ENCODE measurements at places on chromosomes 6 and 20.

DNA sequence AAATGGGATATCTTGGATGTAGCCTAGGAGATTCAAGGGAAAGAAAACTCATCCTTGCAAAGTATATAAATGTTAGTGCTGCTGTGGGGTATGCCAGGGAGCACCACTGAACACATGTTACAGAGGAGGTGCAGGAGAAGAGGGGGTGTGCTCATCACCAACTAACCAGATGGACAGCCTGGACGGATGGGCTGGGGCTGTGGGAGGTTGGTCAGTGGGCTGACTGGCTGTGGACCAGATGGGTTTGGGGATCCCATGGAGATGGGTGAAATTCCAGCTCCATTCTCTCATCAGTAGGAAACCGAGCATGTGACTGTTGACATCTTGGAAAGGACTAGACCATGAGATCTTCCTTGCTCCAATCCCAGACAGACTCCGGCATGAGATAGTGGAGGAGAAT lies 201.0 kb downstream of the LRFN2 start:
- no peak overlapping the region for H3K27ac ChIP-seq
- DNase-seq = peak; percentile 7
- H3K4me1 ChIP-seq = peaks cover 9% of the 10 kb centered on the region
- H3K27me3 ChIP-seq = peaks cover 29% of the 10 kb centered on the region

DNA sequence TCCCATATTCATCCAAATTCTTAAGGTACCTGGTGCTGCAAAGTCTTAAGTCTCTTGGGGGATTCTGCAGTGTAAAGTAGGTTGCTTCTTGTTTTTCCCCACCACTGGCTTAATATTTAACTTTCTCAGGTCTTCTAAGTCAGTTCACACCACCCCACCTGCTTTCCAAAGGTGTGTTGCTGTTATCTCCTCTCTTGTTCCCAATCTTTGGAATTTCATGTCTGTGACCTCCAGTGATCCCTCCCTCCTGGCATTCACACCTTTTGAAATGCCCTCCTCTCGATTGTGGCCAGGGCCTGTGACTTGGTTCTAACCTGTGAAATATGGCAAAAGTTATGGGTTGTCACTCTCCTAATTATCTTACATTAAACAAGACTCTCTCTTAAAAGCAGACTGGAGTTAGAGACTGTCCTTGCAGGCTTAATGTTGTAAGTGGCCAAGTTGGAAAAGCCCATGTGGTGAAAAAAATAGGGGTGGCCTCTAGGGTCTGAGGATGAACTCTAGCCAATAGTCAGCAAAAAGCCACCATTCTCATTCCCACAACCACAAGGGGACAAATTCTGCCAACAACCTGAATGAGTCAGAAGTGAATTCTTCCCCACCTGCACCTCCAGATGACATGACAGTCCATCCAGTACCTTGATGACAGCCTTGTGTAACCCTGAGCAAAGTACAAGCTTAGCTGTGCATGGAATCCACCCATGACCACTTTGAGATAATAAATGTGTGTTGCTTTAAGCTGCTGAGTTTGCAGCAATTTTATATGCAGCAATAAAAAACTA lies 45.1 kb downstream of the ADGRF1 start:
- no peaks in the 10 kb centered on the region for H3K27me3 ChIP-seq
- no peak overlapping the region for H3K27ac ChIP-seq
- peak; percentile 59 for DNase-seq
- no peaks in the 10 kb centered on the region for H3K4me1 ChIP-seq

GRCh38 chr20:41786158-41786557 lies 168.0 kb upstream of the CHD6 start:
- no peak overlapping the region for H3K4me3 ChIP-seq
- no peak for DNase-seq
- H3K4me1 ChIP-seq = no peaks in the 10 kb centered on the region
- H3K27ac ChIP-seq = no peak overlapping the region

DNA sequence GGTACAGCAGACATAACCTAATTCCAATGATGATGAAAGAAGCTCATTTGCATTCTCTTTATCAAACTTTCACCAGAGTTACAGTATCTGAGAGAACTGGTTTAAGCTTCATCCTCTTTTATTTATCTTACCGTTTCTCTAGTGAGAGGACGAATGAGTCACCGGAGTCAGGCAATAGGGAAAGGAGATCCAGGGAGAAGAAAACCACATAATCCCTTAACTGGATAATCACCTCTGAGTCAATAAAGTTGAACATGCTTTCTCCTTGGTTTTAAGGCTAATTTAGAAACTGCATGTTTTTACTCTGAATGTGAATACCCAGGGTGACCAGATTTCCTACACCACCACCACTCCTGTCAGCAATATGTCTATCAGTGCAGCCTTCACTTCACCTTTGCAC lies 313.7 kb upstream of the TBX18 start:
- H3K27me3 ChIP-seq = peaks cover 25% of the 10 kb centered on the region
- no peak for DNase-seq
- H3K4me1 ChIP-seq = no peaks in the 10 kb centered on the region
- H3K4me3 ChIP-seq = no peak overlapping the region
- H3K27ac ChIP-seq = no peak overlapping the region

DNA sequence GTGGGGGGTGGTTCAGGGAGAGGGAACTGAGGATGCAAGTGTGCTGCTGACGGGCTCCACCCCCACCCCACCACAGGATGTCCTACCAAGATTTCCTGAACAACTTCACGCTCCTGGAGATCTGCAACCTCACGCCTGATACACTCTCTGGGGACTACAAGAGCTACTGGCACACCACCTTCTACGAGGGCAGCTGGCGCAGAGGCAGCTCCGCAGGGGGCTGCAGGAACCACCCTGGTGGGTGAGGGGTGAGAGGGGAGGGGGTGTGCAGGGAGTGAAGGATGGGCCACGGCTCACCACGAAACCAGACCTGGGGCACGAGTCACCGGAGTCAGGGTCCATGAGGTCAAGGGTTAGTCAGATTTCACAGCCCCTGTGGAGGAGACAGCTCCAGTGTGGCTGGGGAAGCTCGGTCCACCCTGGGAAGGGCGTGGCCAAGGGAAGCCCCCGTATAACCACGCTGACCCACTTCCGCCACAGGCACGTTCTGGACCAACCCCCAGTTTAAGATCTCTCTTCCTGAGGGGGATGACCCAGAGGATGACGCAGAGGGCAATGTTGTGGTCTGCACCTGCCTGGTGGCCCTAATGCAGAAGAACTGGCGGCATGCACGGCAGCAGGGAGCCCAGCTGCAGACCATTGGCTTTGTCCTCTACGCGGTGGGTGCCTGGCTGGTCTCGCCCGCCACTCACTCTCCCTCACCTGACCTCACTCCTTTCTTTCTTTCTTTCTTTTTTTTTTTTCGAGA lies 18.3 kb downstream of the CAPN11 start:
- DNase-seq = no peak
- no peak overlapping the region for H3K4me3 ChIP-seq
- H3K36me3 ChIP-seq = no peaks in the 10 kb centered on the region
- H3K27me3 ChIP-seq = no peaks in the 10 kb centered on the region

DNA sequence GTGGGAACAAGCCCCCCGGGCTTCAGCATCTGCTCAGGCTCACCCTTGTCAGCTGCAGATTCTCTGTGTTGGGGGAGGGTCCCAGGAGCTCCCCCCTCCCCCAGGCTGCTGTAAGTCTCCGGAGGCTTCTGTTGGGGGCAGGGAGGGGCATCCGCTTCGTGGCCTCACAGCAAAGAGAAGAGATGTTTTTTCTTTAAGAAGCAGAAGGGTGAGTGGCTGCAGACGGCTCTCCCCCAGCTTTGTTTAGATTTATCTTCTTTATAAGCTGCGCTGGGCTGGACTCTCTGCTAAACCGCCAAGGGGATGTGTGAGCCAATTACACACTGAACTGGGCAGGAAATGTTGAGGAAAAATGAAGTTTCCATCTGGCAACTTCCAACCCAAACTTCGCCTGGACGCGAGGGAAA lies 48.7 kb upstream of the GATA5 start:
- no peaks in the 10 kb centered on the region for H3K36me3 ChIP-seq
- no peak for DNase-seq
- no peaks in the 10 kb centered on the region for H3K27me3 ChIP-seq
- H3K4me3 ChIP-seq = no peak overlapping the region

GRCh38 chr6:108074057-108074358 lies 533 bp downstream of the OSTM1 start:
- no peaks in the 10 kb centered on the region for H3K27me3 ChIP-seq
- no peaks in the 10 kb centered on the region for H3K36me3 ChIP-seq
- H3K4me1 ChIP-seq = no peaks in the 10 kb centered on the region
- H3K27ac ChIP-seq = no peak overlapping the region
- peak overlapping the region; percentile 92 for H3K4me3 ChIP-seq
- DNase-seq = no peak

DNA sequence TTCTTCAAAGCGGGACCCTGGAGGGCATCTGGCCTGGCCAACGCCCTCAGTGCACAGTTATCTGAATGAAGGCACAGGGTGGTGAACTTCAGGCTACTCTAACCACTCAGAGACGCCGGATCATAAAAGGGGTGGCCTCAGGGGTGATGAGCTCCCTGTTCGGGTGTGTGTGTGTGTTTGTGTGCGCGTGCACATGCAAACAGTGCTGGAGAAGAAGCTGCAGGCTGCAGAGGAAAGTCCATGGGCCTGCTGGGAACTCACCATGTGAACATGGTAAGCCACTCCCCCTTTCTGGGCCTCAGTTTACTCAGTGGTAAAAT lies 42.0 kb downstream of the KIAA1755 start:
- no peaks in the 10 kb centered on the region for H3K36me3 ChIP-seq
- DNase-seq = no peak
- H3K4me3 ChIP-seq = no peak overlapping the region
- no peak overlapping the region for H3K27ac ChIP-seq

- no peak overlapping the region for H3K4me3 ChIP-seq
- no peak for DNase-seq
- H3K36me3 ChIP-seq = peaks cover 28% of the 10 kb centered on the region
- H3K27ac ChIP-seq = no peak overlapping the region
- no peaks in the 10 kb centered on the region for H3K27me3 ChIP-seq
Measured at GRCh38 chr6:161200610-161201370, 73.1 kb downstream of the AGPAT4 start.

DNA sequence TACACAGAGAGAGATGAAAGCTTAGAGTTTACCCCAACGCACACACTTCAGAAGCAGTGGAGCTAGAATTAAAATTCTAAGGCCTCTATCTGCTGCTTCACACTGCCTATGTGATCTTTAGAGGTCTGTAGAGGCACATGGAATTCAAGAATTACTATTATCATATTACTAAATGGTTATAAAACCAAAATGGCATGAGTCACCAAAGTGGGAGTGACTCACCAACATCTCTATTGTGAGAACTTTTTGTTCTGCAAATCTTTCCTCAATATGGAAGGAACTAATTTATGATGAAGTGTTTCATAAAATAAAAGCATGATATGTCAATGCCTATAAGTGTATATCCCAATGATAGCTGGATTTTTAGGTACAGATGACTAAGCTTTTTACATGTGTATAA lies 28.5 kb upstream of the TMEM244 start:
- no peaks in the 10 kb centered on the region for H3K36me3 ChIP-seq
- no peaks in the 10 kb centered on the region for H3K4me1 ChIP-seq
- H3K27me3 ChIP-seq = no peaks in the 10 kb centered on the region
- H3K4me3 ChIP-seq = no peak overlapping the region
- no peak for DNase-seq
